Activated CD4-positive, alpha-beta memory T cell treated with anti-CD3 and anti-CD28 coated beads for 36 hours (primary cell): ENCODE measurements at places on chromosomes 11 and 22. TPM values are rescaled to one million over a fixed set of nuclear protein-coding genes. Genes with fewer than 3 reads are reported as not detected.

GRCh38 chr22:48379371-48379770, 1448.3 kb downstream of the BRD1 start:
- peaks cover 13% of the 10 kb centered on the region for H3K27me3 ChIP-seq
- H3K4me3 ChIP-seq, result no peak overlapping the region
- H3K27ac ChIP-seq, result no peak overlapping the region
- DNase-seq, result no peak
- H3K4me1 ChIP-seq, result no peaks in the 10 kb centered on the region
- peaks cover 1% of the 10 kb centered on the region for H3K36me3 ChIP-seq

The LIF gene
- total RNA-seq, result 176 TPM

- H3K4me1 ChIP-seq, result peaks cover 10% of the 10 kb centered on the region
- no peak for DNase-seq
- peaks cover 41% of the 10 kb centered on the region for H3K27me3 ChIP-seq
- H3K36me3 ChIP-seq, result no peaks in the 10 kb centered on the region
Measured at GRCh38 chr22:46537946-46538813, 760 bp upstream of the CELSR1 start.

DNA sequence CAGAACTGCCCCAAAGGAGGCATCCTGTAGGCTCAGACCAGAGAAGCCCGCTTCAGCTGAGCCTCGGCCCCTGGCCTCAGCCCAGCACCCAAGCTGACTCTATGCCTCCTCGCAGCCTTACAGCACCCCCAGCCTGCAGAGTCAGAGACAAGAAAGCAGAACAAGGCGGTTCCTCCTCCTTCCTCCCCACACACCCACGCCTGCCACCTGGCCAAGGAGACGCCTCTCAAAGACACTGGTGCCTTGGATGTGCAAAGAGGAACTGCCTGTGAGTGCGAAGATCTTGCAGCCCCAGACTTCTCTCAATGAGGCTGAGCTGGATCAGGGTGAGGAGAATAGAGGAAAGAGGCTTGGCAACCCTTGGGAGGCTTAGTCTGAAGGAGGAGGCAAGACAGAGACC, 60.2 kb downstream of the PDE2A start:
- H3K4me3 ChIP-seq, result no peak overlapping the region
- peak; percentile 31 for DNase-seq
- no peak overlapping the region for H3K27ac ChIP-seq
- H3K27me3 ChIP-seq, result peaks cover 14% of the 10 kb centered on the region
- H3K4me1 ChIP-seq, result peaks cover 11% of the 10 kb centered on the region
- H3K36me3 ChIP-seq, result no peaks in the 10 kb centered on the region

The FBLN1 gene
- not detected for total RNA-seq

- H3K4me3 ChIP-seq, result no peak overlapping the region
- no peak for DNase-seq
- peaks cover 35% of the 10 kb centered on the region for H3K27me3 ChIP-seq
- peaks cover 12% of the 10 kb centered on the region for H3K4me1 ChIP-seq
- H3K36me3 ChIP-seq, result no peaks in the 10 kb centered on the region
Measured at GRCh38 chr11:114311946-114312345, 15.7 kb downstream of the NNMT start.

DNA sequence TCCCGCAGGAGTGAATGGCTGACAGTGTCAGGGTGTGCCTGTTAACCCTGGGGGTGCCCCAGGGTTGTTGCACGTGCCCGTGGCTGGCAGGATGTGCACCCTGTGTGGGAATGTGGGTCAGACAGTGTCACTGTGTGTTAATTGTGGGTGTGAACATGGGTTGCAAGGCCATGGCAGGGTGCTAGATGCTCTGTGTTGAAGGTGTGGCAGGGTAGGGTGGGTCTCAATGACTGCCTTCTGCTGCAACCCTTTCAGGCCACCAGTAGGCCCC, 8.3 kb downstream of the RIN1 start:
- no peaks in the 10 kb centered on the region for H3K36me3 ChIP-seq
- H3K27me3 ChIP-seq, result no peaks in the 10 kb centered on the region
- peak; percentile 41 for DNase-seq
- H3K4me3 ChIP-seq, result no peak overlapping the region
- peaks cover 27% of the 10 kb centered on the region for H3K4me1 ChIP-seq

The GAB4 gene
- total RNA-seq, result not detected
